ENCODE measurements at places on chromosomes 5 and 9. TPM values are rescaled to one million over a fixed set of nuclear protein-coding genes. Genes with fewer than 3 reads are reported as not detected.

- no peak for DNase-seq
These were observed 71.9 kb downstream of the RALGPS1 start for GRCh38 chr9:126986506-126986951.

DNA sequence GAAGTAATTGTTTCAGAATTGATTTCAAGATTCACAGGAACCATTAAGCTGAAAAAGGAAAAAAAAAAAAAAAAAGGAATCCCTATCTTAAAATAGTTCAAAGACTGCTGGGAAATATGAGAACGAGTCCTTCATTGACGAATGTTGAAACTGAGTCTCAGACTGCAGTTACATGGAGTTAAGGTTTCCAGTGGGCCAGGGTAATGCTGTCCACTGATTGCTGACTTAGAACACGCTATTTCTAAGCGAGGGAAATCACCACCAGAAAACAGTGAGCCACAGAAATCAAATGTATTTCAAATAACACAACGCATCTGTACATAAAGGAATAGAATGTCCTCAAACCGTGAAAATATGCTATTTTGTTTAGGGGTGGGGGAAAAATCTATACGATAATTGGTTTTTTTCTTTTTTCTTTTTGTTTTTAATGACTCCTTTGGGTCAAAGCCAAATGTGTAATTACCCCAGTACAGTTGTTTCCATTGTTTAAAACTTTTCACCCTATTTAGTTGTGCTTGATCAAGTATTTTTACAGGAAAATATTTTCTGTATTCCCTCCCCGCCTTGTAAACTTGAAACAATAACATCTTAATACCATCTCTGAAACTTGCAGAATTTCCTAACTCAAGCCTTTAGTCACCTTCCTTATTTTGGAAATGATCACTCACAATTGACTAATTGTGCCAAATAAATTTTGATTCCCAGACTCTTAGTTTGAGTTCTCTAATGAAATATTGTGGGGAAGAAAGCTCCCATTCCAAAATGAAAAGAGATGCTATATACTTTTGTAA lies 208.3 kb downstream of the MCTP1 start:
- no peak for DNase-seq

GRCh38 chr5:50967009-50967562 lies 300.6 kb downstream of the PARP8 start:
- DNase-seq: no peak

DNA sequence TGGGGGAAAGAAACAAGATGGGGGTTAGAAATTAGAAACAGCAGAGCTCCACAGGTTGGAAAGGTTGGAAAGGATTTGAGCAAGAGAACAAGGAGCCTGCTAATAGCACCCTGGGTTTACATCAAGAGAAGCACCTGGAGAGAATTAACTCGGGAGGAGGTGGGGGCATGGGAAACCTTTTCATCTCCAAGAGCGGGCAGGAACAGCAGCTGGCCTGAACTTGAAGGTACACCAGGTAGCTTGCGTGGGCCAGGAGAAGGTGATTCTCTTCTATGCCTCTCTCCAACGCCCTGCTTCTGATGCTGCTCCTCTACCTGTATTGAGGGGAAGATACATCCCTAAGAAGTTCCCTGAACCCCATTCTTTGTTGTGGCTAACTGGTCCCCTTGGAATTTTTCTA lies 37.1 kb upstream of the GLRX start:
- no peak for DNase-seq

GRCh38 chr9:37339923-37340322 lies 82.6 kb upstream of the GRHPR start:
- no peak for DNase-seq

DNA sequence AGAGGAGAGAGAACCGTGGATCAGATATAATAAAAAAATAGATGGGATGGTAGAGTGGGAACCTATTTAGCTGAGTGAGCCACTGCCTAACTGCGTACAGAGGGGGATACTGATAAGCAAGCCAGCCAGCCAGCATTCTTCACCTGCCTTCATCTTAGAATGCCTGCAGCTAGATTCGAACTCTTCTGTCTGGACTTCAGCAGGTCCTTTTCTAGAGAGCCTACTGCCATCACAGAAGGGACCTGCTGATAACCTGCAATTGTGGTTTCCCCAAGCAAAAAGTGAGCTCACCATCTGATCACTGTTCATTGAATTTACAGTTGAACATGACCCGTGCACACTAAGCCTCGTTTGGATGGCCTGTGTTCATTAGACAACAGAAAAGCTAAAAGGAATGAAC lies 109.4 kb downstream of the CDC42SE2 start:
- DNase-seq: no peak

Gene SPATA31C1
- not detected for total RNA-seq

Gene TSSK1B
- 0.64 TPM for total RNA-seq

Gene ECM2
- 2.6 TPM for total RNA-seq

Measured in fibroblast of villous mesenchyme (primary cell).